ENCODE measurements at places on chromosomes 5 and 9.
A peak's percentile ranks its signal among the peaks of the same experiment; 100 is the strongest.

DNA sequence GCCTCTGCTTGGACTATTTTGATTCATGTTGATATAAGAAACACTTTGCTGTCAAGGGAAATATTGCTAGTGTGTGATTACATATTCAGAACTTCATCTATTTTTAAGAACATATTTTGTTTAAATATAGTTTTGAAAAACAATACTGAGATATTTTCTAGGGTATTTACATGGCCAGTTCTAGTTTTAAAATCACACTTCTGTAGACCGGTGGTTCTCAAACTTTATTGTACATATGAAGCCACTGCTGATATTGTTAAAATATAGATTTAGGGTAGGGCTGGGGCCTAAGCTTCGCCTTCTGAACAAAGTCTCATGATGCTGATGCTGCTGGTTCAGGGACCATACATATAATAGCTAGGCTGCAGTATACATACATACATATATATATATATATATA is 1000.0 kb downstream of the PTPRD start:
- no peak for DNase-seq

DNA sequence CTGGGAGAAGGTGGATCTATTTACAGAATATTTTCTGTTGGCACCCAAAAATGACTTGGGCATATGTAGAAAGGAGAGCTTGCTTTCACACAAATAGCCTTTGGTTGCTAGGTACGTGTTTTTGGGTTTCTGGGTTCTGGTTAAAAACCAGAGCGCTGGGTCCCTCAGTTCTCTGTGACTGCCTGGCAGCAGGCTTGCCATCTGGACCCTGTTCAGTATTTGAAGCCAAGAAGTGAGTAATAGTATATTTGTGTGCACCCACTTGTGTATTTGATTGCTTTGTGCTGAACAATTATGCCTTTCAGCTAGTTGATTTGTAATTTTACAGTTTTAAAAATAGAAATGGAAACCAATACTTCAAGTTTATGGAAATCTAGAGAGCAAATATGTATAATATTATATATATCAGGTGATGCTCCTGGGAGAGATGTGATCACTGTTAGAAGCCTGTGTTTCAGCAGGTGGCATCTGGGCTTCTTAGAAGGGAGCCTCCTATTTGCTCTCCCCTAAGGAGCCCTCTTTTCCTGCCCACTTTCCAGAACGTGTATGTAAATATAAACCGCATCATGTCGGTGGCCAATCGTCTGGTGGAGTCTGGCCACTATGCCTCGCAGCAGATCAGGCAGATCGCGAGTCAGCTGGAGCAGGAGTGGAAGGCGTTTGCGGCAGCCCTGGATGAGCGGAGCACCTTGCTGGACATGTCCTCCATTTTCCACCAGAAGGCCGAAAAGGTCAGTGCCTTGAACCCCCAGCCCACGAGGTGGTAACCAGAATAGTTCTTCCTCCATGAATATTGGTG is 153.6 kb downstream of the TRIO start:
- no peak for DNase-seq

- no peak for DNase-seq
Measured at GRCh38 chr5:173940269-173940668, 48.7 kb upstream of the C5orf47 start.

DNA sequence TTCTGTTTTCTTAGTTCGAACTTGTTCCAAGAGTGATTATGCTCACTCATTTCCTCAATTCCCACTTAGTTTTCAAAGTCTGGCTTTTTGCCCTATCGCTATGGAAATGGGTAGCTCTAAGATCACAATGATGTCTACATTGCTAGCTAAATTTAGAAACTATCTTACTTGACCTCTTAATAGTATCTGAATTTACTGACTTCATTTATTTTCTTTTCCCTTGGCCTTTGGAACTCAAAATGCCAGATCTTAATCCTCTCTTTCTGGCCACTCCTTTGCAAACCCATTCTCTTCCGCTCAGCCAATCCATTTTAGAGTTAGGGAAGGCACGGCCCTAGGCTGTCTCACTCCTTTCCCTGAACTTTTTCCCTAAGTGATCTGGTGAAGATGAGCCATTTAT is 137.0 kb downstream of the FER start:
- no peak for DNase-seq

DNA sequence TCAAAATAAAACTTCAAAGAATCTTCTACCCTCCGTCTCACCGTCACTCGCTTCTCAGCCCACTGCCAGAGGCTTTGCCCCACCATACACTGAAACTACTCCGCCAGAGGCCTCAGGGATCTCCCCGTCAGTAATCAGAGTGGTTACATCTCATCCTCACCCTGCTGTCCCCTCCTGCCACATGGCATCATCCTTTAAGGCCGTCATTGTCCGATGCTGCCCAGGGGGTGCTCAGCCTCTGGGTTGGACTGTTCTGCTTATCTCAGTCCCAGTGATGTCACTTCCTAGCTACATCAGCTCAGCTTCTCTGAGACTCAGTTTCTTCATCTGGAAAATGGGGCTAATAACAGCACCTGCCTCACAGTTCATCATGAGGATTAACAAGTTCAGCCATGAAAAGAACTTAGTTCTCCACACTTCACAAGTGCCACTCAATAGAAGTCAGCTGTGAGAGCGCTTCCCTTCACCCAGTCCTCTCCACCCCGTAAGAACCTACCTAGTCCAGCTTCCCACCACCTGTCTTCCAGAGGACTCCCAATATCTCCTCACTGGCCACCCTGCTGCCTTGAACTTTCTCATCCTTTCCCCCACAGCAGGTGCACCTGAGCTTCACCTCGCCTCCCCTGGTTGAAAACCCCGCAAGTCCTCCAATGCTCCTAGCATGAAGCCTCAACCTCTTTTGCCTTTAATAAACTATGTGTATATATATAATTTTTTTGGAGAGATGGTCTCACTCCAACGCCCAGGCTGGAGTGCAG is 2.8 kb upstream of the IL3 start:
- no peak for DNase-seq

- no peak for DNase-seq
Measured at GRCh38 chr5:78912085-78912771, 72.9 kb downstream of the ARSB start.

- DNase-seq = no peak
Measured at GRCh38 chr5:139684350-139684880, 36.3 kb downstream of the CXXC5 start.

DNA sequence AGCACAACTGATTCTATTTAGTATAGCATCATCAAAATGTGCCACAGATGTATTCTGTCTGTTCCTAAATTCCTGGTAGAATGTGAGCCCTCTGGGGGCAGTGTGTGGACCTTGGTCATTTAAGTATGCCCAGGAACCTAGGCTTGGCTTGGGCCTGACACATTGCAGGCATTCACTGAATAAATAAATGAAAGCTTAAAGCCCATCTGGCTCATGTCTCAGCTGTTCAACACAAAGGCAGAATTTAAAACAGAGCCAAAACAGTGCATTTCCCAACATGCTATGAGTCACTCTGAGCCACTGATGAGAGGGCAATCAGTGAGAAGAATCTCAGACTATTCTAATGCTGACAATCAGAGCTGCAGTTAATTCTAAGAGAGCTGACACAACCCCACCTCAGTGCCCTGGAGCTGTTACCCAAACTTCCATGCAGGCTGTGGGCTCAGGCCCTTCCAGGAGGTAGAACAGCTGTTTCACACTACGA is 8.1 kb downstream of the FAM193B start:
- DNase-seq = no peak

DNA sequence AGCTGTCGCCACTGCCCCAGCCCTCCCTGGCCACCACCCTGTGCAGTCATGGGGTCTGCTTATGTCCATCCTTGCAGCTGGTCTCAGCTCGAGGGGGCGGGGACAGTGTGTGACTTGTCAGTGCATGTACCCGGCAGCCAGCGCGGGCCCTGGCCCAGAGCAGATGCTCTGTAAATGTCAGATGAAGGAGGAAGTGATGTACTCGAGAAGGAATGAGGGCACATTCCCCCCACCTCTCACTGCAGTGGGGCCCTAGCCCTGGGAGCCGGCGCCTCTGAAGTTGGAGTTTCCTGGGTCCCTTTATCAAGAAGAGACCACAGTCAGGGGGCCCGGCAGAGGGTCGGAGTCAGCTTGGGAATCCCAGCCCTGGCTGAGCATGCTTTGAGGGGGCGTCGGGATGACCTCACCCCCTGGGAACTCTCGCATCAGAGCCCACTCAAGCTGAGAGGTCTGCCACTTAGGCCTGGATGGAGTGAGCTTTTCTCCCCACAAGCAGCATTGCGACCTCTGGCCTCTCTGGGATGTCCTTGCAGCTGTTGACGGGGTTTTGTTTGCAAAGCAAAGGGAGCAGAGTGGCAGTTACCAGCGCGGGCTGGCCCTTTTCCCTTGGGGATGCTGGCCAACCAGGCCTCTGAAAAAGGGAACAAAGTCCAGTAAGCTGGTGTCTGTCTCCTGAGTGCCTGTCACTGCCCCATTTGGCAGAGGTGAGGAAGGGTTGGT is 19.0 kb downstream of the NEURL1B start:
- no peak for DNase-seq

- DNase-seq = no peak
Measured at GRCh38 chr5:5221724-5222123, 81.6 kb downstream of the ADAMTS16 start.

DNA sequence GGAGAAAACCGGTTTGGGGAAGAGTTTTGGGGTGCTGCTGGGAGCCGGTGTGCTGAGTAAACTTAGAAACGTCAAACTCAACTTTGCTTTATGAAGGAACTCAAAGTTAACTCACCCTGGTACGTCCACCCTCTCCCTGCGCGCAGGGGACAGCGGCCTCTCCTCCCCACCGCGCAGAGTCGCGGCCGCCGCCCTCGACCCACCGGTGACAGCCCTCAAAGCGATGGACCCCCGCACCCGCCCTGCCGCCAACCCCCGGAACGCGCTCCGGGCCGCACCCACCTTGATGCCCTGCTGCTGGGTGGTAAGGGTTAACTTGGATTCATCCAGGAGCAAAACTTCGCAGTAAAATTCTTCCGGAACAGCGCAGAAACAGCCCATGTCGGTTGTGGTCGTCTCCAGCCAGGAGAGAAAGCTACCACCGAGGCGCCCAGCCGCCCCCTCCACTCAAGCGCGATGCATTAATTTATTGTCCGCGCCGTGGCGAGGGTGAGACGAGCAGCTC is 366 bp downstream of the EPB41L4A start:
- no peak for DNase-seq

DNA sequence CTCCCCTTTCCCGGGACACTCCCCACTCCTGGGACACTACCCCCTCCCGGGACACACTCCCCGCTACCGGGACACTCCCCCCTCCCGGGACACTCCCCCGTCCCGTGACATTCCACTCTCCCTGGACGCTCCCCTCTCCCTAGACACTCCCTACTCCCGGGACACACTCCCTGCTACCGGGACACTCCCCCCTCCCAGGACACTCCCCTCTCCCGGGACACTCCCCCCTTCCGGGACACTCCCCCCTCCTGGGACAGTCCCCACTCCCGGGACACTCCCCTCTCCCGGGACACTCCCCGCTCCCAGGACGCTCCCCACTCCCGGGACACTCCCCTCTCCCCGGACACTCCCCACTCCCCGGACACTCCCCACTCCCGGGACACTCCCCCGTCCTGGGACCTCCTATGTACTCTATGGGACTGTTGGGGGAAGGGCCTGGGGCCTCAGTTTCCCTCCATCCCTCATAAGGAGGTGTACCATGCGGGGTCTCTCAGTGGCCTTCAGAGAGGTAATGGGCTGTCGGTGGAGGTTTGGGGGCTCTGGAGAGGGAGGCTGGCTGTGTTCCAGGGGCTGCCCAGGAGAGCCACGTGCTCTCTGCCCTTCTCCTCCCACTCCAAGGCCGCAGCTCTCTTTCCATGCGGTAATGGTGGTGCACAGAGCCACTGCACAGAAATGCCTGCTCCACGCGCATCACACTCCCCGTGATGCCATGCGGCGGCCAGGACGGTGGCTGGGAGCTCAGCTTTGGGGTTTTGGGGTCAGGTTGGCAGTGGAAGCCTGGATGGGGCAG is 96.2 kb downstream of the RXRA start:
- DNase-seq = no peak

GRCh38 chr9:22169243-22169642 is 160.1 kb upstream of the CDKN2B start:
- DNase-seq = no peak

DNA sequence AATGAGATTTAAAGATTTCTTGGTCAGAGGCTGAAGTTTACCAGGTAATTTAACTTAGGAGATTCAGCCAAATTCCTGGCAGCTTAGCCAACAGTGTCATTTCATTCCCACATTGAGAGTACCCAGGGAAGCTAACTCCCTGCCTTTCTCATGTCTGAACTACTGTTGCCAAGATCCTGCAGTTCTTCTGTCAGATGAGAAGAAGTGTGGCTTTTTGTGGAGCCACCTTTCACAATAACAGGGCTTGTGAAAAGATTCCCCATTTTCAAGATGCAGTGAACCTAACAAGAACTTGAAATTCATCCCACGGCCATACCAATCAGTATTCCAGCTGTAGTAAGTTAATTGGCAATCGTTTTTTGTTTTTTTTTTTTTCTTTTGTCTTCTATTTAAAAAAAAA is 176.4 kb downstream of the XRCC4 start:
- no peak for DNase-seq

- peak; percentile 21 for DNase-seq
Measured at GRCh38 chr9:85600675-85601263, 141.0 kb downstream of the AGTPBP1 start.

GRCh38 chr5:178330791-178331404 is 98.3 kb upstream of the PHYKPL start:
- peak; percentile 2 for DNase-seq

DNA sequence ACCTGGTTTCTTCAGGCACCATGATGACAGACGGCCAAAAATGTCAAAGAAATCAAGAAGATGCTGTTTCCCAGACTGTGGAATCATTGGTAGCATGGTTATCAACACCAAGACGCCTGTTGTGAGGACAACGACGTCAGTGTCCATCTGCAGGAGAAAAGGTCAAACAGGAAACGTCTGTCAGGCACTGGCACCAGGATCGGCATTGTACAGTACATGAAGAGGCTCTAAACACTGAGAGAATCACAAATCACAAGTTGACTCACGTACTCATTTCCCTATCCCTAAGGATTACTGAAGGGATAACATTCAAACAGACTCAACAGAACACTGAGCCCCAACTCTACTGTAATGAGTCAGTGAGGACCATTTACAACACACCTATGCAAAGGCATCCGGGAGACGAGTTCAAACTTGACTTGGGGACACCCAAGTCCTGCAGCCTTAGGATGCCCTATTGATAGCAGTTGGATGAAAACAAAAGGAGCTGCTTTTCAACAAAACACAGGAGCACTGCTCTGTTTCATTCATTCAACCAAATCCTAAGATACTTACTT is 21.0 kb downstream of the TSC1 start:
- DNase-seq = no peak

DNA sequence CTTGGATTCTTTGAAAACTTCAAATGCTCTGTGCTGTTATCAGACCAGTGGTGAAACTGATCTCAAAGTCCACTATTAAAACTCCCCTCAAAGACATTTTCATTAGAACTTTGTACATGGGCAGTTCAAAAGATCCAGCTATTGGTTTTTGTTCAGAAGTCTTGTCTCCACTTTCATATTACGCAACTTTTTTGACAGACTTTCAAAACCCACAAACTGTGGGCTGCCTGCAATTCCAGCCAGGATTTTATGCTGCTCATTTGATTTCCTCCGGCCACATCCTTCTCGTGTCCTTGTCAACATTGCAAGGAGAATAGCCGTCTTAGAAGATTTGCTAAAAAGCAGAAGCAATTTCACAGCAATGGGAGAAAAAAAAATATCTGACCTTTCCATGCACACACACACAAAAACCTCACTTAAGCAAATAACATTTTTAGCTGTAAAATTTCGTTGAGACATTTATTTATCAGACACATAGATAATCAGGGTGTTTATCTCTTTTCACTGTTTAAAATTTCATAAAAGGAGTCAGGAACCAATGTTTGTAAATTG is 1990.5 kb downstream of the MAT2B start:
- no peak for DNase-seq

GRCh38 chr9:132744881-132745755 is 74.9 kb downstream of the GTF3C4 start:
- DNase-seq = no peak

- DNase-seq = no peak
Measured at GRCh38 chr9:84880835-84881234, 211.3 kb downstream of the NTRK2 start.
